Astrocyte of the hippocampus (primary cell): ENCODE measurements at places on chromosomes 12 and 14.
A peak's percentile ranks its signal among the peaks of the same experiment; 100 is the strongest.

DNA sequence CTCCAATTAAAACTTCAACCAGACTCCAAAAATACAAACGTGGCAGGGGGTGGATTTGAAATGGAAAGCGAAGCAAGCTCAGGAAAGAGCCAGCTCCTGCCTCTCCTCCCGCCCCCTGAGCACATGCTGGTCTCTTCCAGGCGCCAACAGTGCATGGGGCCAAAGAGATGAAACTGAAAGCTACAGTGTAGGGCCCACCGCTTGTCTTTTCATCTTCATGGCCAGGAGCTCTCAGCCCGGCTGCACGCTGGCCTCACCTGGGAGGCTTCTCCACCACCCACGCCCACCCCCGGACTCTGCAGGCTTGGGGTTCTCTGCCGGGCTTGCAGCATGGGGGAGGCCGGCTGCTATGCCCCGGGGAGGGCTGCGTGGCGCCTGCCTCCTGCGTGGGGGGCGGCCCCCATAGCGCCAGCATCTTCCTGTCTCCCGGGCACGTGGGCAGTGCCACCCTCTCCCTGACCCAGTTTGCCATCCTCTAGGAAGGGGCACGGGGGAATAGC, 2.0 kb downstream of the RIMBP2 start:
- DNase-seq = no peak

- no peak for DNase-seq
Measured at GRCh38 chr12:30120522-30120921, 336.8 kb upstream of the TMTC1 start.

- no peak for DNase-seq
Measured at GRCh38 chr14:51607711-51608110, 44.0 kb upstream of the FRMD6 start.

GRCh38 chr12:53201177-53201541, 5.9 kb downstream of the ITGB7 start:
- peak; percentile 56 for DNase-seq

DNA sequence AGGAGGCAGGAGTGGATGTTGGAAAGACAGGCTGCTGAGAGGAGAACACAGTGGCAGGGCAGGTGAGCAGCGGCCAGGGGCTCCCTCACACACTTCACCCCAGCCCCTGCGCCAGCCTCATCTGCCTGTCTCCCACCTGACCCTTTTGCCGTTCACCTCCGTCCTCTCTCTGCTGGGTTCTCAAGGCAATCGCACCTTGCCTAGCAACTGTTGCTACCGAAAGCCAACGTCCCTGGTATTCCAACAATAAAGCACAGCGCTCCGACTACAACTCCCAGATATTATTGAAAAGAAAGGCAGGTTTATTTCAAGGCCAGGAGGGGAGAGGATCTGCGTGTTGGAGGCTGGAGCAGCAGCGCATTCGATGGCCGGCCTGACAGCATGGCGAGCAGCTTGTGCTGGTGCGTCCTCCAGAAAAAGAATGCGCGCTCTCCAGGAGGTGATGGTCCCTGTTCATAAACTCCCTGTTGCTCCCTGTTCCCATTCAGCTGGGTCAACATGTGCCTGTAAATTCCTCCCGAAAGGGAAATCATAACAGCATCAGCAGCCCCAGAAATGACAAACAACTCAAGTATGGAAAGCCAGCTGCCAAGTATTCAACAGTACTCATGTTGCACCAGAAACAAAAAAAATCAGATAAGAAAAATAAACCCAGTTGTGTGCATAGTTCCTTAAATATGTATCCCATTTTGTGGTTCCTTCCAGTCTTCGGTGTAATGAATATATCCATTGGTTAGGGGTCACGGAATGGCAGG, 153.0 kb upstream of the DIO3 start:
- DNase-seq = peak; percentile 33

DNA sequence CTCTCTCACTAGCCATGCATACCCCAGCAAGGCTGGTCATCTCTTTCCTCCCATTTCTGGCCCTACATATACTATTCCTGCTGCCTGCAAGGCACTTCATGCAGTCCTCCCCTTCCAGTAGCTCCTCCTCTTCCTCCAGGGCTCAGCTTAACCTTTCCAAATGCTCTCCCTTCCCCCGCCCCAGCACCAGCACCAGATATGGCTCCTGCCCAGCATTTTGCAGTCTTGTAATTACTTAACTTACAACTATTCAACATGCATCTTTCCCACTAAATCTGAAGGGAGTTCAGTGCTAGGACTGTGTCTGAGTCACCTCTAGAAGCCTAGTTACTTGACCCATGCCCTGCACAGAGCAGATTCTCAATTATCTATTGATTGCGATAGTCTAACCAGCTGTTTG, 1.8 kb upstream of the FBXO21 start:
- no peak for DNase-seq

GRCh38 chr14:24274101-24274543, 2.7 kb upstream of the RABGGTA start:
- DNase-seq = no peak

- peak; percentile 92 for DNase-seq
Measured at GRCh38 chr12:123269395-123269892, 2.2 kb downstream of the CDK2AP1 start.

- DNase-seq = no peak
Measured at GRCh38 chr12:69389831-69390230, 30.3 kb downstream of the YEATS4 start.

DNA sequence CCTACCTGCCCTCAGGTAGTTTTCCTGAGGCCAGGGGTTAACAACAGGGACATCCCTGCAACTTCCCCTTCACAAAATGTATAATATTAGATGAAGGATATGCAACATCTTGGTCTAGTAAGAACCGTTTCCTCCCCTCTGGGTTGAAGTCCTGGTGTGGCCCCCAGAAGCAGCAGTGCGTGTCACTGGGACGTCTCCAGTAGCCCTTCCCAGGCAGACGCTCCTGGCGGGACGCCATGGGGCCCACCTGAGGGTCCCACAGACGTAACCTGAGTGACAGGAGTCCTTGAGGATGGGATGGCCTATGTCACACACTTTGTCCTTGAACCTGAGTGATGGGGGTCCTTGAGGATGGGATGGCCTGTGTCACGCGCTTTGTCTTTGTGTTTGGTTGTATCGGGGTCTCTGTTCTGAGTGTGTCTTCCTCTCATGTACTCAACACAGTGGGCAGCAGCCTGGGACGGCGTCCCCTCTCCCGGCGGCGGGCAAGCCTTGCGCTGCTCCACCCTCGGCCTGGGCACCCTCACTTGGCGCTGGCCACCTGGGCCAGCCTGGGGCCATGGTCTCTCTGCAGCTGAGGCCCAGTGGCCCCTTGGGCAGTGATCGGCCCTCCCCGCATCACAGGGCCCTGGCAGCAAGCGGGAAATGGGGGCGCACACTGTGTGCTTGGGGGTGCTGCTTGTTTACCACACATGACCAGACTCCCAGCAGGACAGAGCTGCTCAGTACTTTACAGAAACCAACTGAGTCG, 14.3 kb upstream of the AMN start:
- no peak for DNase-seq

DNA sequence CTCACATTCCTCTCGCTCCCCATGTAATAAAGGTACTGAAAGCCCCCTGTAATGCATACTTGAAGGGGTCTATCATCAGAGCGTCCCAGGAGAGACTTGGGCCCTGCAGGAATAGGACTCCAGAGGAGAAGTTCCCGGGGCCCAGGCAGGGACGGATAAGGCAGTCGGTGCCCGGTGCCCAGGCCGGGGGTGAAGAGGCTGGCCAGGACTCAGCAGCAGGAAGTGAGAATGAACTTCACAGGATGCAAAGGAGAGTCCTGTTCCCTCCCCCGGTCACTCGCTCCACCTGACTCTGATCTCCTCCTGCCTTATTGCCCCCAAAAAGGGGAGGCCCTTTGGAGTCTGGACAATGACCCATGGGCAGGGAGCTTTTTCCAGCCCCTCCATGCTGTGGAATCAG, 40.2 kb downstream of the LRRC74A start:
- no peak for DNase-seq

GRCh38 chr12:78149459-78149858, 318.8 kb downstream of the NAV3 start:
- peak; percentile 5 for DNase-seq

GRCh38 chr12:84497819-84498218, 414.8 kb downstream of the SLC6A15 start:
- no peak for DNase-seq
